ENCODE measurements at places on chromosomes 2 and 18.
A peak's percentile ranks its signal among the peaks of the same experiment; 100 is the strongest.

GRCh38 chr2:144701259-144701658 is 181.3 kb upstream of the ZEB2 start:
- DNase-seq: no peak

DNA sequence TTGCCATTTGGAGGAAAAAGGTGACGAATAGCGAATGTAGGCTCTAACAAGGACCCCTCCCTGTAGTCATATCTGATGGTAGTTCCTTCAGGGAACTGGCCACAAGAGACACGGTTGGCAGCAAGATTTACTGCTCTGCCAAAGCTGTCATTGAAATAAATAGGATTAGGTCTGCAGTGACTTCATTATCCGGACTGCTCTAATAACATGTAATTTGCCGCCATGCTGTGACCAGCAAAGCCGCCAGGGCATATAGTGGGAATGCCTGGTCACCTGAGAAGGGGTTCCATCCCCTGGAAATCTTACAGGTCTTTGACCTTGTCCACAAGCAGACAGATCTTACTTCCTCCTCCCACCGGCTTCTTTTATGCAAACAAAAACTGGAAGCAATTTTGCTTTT is 59.4 kb upstream of the LAPTM4A start:
- no peak for DNase-seq

- no peak for DNase-seq
These were observed 137.6 kb downstream of the CERS6 start for GRCh38 chr2:168593713-168594112.

DNA sequence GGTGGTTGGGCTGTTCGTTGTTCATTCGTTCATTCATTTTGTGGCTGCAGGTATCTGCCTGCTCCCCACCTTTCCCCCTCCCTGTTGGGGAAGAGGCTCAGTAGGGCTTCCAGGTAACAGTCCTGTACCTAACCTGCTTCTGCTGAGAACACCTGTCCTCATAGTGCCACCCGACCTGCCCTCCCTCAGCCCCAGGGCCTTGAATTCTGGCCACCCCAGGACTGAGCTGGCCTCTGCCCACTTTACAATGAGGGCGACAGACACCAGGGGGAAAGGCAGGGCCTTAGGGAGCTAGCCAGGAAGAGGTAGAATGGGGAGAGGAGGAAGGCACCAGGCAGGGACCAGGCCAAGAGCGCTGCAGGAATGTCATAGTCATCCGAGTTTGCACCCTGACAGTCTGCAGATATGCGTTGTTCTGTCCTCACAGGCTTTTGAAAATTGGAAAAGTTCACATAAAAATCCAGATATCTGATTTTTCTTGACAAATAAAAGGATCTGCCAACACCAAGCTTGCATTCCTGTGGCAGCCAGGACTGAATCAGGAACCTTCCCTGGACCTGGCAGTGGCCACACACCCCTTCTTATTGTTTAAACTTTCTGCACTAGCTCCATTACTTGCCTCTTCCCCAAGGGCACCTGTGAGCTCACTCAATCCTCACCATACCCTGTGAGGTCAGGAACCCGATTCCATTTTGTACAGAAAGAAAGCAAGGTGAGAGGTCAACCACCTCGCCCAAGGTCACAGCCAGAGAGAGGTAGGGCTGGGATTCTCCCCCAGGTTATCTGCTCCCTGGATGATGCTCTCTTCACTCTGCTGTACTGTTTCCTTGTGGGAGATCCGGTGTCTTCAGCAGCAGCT is 35.3 kb upstream of the MRPL33 start:
- no peak for DNase-seq

- DNase-seq: no peak
These were observed 83.9 kb upstream of the SLC39A10 start for GRCh38 chr2:195572895-195573683.

DNA sequence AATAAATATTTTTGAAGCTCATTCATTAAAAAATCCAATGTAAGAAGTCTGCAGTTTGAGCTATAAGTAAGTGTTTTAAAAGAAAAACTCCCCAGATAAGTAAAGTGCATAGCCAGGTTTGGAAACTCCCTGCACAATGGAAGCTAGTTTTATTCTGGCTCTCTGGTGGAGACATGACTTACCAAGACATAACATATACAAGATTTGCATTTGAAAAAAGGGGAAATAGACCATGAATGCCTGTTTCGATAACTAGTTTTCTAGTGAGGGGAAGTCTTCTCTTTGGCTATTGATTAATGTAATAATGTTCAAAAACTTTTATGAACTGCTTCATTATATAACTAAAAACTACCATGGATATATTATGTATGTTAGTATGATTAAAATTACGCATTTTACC is 435.2 kb downstream of the ARHGAP15 start:
- DNase-seq: no peak

DNA sequence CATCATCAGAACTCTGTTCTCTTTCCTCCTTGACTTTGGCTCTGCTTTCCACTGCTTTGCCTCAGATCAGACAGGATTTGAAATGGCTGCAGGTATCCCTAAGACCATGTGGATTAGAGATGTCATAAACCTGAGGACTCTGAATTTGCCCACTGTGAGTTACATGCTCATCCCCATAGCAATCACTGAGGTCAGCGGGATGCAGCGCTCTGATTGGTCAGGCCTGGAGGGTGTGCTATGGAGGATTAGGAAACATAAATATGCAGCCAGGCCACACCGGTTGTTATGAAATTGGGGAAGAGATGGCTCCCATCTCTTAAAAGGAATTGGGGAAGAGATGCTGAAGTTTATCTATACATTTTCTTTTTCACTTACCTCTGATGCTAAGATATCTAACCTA is 73.7 kb upstream of the DNAJC10 start:
- DNase-seq: peak; percentile 29

DNA sequence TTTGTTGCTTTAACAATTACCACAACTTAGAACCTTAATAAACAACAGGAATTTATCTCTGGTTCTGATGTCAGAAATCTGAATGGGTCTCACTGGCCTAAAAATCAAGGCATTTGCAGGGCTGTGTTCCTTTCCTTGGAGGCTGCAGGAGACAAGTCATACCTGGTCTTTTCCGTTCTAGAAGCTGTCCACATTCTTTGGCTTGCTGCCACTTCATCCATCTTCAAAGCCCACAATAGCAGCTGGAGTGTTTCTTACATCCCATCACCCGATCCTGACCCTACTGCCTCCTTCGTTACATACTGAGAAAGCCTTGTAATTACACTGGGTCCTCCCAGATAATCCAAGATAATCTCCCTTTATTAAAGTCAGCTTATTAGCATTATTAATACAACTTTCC is 18.1 kb downstream of the NETO1 start:
- DNase-seq: no peak

DNA sequence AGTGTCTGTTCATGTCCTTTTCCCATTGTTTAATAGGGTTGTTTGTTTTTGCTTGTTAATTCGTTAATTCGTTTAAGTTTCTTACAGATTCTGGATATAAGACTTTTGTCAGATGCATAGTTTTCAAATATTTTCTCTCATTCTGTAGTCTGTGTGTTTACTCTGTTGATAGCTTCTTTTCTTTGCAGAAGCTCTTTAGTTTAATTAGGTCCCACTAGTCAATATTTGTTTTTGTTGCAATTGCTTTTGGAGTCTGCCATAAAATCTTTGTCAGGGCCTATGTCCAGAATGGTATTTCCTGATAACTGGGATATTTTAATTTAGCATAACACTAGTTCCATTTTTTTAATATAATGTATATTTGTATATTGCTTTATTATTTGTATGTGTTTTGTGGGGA is 1380.1 kb downstream of the SUCLG1 start:
- DNase-seq: no peak

DNA sequence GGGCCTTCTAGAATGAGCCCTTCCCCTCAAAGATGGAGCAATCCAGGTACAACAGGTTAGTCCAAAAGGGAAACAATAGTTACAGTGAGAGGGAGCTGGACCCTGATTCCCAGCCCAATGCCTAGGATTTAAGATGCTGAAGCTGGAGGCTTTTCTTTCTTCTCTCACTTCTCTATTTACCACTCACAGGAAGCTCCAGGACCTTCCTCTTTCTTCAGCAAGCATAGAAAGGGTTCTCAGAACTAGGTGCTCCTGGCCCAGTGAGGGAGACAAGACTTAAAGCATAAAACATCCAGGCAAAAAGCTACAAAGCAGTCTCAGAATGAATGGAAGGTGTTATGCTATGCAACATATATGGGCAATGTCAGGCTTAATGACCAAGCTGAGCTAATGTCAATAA is 279.0 kb downstream of the SRBD1 start:
- no peak for DNase-seq
